ENCODE measurements at places on chromosomes 13 and 19.

- no peak for DNase-seq
These were observed 14.3 kb upstream of the FKRP start for GRCh38 chr19:46731584-46731983.

DNA sequence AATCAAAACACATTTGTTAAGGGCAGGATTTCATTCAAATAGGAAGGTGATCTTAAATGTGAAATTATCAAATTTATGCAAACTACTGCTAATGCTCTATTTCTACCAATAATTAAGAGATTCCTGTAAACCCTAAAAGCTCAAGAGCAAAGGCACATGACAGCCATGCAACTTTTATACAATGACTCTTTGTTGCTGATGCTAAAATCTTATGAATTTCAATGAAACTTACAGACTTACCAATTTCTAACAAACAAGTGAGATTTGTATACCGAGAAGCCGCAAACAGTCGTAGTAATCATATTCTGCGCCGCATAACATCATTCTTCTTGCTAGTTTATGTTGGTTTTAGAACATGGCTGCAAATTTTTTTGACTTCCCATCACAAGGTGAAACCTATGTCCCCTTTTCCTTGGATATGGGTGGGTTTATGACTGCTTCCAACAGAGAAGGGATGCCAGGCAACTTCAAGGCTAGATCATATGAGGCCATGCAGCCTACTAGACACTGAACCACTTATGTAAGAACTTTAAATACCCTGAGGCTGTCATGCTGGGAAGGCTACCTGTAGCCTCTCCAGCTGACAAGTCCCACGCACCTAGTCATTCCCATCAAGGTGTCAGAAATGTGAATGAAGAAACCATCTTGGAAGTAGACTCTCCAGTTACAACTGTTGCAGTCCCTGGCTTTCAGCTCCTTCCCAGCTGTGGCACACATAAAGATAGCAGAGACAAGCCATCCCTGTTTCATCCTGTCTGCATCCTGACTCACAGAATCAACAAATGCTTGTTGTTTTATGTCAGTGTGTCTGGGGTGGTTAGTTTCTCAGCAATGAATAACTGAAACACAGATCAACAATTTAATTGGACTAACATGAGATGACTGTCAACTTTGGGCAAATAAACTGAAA, 42.0 kb downstream of the LNX2 start:
- no peak for DNase-seq

- DNase-seq = no peak
These were observed 34.3 kb upstream of the MEDAG start for GRCh38 chr13:30871588-30872275.

GRCh38 chr19:38162632-38163031, 61.4 kb downstream of the DPF1 start:
- DNase-seq = no peak

DNA sequence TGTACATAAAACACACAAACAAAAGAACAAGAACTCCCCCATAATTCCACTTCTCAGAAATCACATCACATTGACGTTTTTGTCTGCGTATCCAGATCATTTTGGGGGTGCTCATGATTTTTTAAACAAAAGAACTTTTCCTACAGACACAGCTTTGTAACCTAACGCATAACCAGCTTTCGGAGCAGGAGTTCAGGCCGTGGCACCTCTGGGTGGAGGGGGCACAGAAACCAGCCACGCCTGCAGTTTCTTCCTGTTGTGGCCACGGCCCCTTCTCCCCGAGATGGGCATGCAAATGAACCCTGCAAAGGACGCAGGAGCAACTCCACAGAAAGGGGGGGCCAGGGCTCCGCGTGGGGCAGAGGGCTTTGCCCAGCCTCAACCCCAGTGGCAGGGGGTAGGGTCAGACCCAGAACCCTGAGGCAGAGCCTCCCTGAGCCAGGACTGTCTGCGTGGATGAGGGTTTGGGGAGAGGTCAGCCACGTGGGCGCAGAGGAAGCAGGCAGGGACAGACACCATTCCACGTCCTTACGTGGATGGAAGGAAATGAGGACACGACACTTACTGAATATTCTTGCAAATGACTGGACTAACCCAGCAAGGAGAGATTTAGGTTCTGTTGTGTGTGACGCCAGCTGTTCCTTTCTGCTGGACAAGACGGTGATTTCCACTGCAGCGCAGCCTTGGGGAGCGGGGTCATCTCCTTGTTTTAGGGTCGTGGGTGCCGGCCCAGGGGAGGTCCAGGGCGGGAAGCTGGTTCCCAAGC, 64.4 kb downstream of the RASA3 start:
- no peak for DNase-seq
